Fibroblast of skin of right biceps (primary cell): ENCODE measurements at places on chromosomes 3 and 15.

GRCh38 chr3:150868282-150868681 lies 37.0 kb downstream of the MINDY4B start:
- peak; percentile 12 for DNase-seq

DNA sequence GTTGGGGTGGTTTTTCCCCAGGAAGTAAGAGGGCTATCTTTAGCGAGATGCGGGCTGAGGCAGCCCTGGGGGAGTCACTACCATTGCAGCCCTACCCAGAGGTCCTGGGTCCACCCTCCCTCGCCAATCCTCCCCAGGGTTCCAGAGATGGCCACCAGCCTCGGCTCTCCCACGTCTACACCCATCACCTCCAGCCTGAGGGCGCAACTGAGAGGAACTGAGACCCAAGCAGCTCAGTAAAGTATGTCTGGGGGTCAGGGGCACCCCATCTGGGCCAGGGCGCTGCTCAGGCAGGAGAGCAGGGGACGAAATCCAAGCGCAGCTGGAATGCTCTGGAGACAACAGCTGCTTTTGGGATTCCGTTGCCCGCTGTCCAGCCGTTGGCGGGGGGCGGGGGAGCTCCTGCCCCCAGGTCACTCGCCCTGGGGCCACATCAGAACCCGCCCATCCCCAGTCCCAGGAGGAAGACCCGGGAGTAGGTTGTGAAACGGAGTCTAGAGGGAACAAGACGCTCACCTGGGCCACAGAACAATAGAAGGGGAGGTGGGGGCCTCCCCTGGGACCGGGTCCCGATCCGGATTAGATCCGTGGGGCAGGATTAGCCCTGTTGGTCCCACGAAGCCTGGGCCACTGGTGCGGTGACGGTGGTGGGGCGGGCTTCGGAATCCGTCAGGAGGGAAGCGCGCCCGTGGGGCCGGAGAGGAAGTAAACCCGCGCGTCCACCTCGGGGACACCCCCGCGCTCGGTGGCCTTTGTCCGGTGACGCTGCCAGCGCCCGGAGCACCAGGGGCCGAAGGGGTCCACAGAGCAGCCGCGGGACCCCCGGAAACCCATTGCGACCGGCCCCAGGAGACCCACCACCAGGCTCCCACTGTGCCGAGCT lies 1.4 kb upstream of the NDUFAF3 start:
- no peak for DNase-seq

GRCh38 chr3:21944251-21944650 lies 193.2 kb upstream of the ZNF385D start:
- peak; percentile 57 for DNase-seq

- peak; percentile 100 for DNase-seq
Observed at GRCh38 chr15:32855942-32856341, 138.1 kb downstream of the GREM1 start.

- DNase-seq = peak; percentile 64
Observed at GRCh38 chr3:62622553-62623174, 249.3 kb upstream of the FEZF2 start.

- DNase-seq = peak; percentile 42
Observed at GRCh38 chr15:88382482-88382983, 84.7 kb downstream of the MRPL46 start.

- peak; percentile 48 for DNase-seq
Observed at GRCh38 chr15:60713119-60714084, 234.5 kb upstream of the ICE2 start.

DNA sequence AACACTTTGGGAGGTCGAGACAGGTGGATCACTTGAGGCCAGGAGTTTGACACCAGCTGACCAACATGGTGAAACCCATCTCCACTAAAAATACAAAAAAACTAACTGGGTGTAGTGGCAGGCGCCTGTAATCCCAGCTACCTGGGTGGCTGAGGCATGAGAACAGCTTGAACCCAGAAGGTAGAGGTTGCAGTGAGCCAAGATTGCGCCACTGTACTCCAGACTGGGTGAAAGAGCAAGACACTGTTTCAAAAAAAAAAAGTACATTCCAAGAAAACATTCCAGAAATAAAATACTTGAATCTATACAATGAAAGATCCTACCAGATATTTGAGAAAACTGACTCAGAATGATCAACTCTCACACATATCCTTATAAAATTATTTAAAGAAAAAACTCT lies 30.4 kb downstream of the TFDP2 start:
- peak; percentile 11 for DNase-seq

DNA sequence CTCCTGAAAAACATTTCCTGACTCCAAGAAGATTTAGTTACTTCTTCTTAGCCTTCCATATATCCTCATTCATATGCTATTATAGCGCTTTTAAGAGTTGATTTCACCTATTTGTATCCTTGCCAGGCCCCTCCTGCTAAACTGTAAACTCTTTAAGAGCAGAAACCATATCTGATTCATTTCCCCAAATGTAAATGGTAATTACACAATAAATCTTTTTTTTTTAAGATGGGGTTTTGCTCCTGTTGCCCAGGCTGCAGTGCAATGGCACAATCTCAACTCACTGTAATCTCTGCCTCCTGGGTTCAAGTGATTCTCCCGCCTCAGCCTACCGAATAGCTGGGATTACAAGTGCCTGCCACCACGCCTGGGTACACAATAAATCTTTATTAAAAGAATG lies 4.5 kb downstream of the DLEC1 start:
- no peak for DNase-seq

GRCh38 chr15:92583096-92584034 lies 72.2 kb downstream of the FAM174B start:
- DNase-seq = no peak

GRCh38 chr3:148500881-148501280 lies 196.8 kb upstream of the AGTR1 start:
- no peak for DNase-seq

DNA sequence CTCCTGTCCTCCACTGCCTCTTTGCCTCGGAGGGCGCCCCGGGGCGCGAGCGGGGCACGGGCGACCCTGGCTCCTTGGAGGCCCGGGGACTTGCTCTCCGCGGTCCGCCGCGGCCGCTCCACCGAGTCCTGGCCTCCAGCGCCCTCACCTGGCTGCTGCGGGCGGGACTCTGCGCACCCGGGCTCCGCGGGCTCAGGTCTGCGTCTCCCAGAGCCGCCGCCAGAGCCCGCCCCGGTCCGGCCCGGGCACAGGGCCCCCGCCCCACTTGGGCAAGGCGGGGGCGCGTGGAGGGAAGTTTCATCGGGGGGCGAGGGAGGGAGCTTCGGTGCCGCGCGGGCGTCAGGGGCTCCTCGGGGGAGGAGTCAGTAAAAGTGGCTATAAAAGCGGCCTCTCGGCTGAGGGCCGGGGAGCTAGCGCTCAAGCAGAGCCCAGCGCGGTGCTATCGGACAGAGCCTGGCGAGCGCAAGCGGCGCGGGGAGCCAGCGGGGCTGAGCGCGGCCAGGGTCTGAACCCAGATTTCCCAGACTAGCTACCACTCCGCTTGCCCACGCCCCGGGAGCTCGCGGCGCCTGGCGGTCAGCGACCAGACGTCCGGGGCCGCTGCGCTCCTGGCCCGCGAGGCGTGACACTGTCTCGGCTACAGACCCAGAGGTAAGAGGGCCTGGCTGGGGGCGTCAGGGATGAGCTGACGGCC lies at the start of gene CEMIP:
CEMIP (plus strand) TSS at position 407 of the 694 bp plus-strand sequence. CDS start 94,510 bp downstream, outside the sequence.
- DNase-seq = peak; percentile 86

DNA sequence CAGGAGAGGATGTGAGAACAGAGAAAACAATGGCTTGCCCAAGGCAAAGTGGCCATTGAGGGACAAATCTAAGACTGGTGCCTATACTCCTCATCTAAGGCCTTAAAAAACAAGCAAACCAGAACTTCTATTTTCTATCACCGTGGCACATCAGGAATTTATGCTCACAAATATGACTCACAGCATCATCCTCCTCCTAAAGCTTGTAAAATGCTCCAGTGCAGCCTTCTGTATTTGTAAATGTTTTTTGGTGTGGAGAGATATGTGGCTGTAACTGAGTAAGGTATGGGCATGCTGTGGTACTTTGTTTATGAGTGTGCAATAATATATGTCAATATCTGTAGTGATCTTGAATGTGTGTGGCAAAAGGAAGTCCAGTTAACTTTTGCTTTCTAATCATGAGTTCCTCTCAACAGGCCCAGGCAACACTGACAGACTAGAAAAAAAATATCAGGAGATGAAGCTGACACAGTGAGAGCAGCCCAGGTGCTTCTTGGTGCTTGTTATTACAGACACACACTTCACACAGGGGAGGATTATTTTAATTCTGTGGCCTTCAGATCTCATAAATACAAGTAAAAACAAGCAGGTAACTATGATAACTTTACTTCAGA lies 60.3 kb downstream of the CTNNB1 start:
- DNase-seq = peak; percentile 49

DNA sequence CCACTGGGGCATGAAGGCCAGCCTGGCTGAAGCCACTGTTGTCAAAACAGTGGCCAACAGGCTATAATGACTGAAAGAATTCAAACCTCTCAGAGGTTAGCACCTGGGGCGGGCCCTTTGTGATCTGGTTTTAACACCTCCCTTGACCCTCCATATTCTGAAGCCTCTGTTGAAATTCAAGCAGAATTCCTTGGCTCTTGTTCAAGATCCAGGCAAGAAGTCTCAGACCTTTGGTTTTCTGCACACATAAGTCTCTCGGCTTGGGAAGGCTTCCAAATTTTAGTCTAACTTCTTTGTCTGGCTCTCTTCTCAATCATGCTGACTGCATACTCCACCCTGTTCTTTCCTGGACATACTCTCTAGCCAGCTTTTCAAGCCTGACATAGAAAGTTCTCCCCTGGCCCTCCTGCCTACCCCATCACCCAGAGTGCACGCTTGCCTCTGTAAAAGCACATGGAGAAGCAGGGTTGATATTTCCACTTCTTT lies 144.5 kb downstream of the PDZRN3 start:
- peak; percentile 61 for DNase-seq

DNA sequence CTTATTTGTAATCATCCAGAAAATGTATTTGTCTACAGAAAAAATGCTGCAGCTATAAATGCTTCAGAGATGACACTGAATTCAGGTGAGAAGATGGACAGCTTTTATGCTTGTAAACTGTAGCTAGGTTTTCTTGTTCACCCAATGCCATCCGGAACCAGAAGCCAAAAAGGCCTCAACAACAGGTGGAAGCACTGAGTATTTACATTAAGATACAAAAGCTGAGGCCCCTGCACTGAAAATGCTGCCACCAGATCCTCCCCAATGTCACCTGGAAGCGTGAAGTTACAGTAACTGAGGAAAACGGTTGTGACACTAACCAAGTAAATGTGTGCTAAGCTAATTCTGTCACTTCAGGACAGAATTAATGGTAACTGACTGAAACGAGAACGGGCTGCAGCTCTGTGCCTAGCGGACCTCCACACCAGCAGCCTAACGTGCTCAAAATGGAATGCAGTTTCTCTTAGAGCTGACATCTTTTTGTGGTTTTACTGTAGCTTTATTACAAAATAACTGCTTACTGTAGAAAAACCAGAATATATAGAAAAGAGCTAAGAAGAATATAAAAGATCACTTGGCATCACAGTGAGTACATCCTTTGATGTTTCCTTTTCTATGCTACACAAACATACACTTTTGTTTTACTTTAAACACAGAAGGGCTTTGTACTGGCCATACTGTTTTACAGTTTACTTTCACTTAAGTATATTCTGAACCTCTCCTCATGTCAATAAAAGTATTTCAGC lies 7.6 kb downstream of the CHSY1 start:
- DNase-seq = peak; percentile 55

GRCh38 chr3:141659821-141660613 lies 78.1 kb upstream of the RNF7 start:
- peak; percentile 71 for DNase-seq

DNA sequence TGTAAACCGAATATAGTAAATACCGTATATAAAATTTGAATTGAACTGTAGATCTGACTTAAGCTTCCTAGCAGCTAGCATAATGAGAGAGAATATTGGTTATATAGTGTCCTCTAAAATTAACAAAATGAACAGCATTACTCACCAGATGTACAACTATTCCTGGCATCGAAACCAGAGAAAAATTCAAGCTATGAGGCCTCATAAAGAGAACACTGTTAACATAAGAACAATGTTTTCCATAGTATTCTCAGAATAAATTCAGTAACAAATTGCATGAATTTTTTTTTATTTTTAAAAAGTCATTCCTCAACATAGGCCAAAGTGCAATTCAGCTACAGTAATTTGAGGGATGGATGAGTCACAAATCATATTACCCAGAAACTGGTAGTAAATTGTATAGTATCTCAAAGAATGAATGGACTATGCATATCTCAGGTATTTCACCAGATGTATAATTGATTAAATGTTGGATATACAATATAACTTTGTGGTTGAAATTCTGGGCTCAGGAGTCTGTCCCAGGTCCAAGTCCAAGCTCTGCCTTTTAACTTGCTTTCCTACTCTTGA lies 5.0 kb downstream of the TMEM207 start:
- DNase-seq = peak; percentile 34

- DNase-seq = peak; percentile 95
Observed at GRCh38 chr15:67479781-67480505, 41.0 kb upstream of the C15orf61 start.

DNA sequence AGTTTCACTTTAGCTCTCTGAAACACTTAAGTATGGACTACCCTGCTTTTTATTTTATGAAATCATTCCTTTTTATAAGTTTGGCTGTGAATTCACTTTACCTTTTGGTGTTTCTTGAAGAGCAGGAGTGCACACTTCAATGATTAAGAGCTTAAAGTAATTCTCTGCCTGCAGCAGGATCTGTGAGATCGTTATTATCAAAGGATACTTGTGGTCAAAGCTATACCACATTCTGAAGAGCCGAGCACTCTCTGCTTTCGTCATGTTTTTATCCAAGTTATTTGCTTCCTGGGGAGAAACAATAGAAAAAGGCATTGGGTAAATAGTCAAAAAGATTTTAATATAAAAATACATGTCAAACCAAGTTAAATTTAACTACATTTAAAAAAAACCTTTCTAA lies 243.7 kb downstream of the CHST2 start:
- peak; percentile 29 for DNase-seq

GRCh38 chr3:59535791-59536221 lies 486.0 kb upstream of the CFAP20DC start:
- DNase-seq = peak; percentile 74

- peak; percentile 22 for DNase-seq
Observed at GRCh38 chr3:12235691-12236090, 53.2 kb upstream of the PPARG start.

GRCh38 chr3:104178680-104179079 lies 1188.0 kb upstream of the ALCAM start:
- no peak for DNase-seq

GRCh38 chr3:47456984-47457383 lies 18.8 kb downstream of the SCAP start:
- DNase-seq = no peak

- DNase-seq = no peak
Observed at GRCh38 chr3:142890592-142890991, 1.7 kb upstream of the PCOLCE2 start.

GRCh38 chr15:64740311-64741170 lies 34.8 kb downstream of the RBPMS2 start:
- peak; percentile 45 for DNase-seq

DNA sequence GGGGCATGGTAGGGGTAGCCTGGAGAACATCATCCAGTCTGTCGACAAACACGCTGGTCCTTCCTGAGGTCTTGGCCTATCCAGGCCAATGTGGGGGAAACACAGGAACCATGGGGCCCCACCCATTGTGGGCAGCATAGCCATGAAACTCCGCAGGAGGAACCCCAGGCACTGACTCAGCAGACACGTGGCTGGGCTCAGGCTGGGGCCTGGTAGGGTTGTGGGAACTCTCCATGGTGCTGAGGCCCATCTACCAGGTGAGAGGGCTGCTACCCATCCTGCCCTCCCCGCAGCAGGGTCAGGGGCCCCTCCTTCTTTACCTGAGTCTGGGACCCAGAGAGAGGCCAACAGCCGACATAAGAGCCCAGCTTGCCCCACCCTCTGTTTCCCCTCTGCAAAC lies 22.6 kb upstream of the CACNA2D2 start:
- DNase-seq = peak; percentile 49
